ENCODE measurements at places on chromosomes 5 and 9. TPM values are rescaled to one million over a fixed set of nuclear protein-coding genes. Genes with fewer than 3 reads are reported as not detected.

Gene CCDC152
- 1.5 TPM for total RNA-seq

Gene CDX1
- 0.33 TPM for total RNA-seq

Gene EDIL3
- 9.2 TPM for total RNA-seq

DNA sequence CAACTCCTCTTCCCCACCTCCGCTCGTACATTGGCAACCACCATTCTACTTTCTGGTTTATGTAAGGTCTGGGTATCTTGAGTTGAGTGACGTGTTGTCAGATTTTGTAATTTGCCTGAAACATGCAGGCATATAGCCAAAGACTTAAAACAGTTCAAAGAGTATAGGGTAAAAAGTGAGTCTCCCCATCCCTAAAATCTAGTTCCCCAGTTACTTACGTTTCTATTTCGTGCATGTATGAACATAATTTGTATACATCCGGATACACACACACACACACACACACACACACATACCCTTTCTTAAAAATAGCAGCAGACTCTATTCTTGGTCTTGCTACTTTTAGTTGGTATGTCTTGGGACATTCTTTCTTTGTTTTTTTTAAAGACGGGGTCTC, 915 bp downstream of the HSDL2 start:
- H3K27me3 ChIP-seq = no peaks in the 10 kb centered on the region
- H3K36me3 ChIP-seq = no peaks in the 10 kb centered on the region
- peak overlapping the region; percentile 99 for H3K27ac ChIP-seq
- DNase-seq = peak; percentile 9
- H3K4me1 ChIP-seq = no peaks in the 10 kb centered on the region

Gene PCDHA2
- total RNA-seq = 0.33 TPM

Gene IRX2
- total RNA-seq = 0.33 TPM

DNA sequence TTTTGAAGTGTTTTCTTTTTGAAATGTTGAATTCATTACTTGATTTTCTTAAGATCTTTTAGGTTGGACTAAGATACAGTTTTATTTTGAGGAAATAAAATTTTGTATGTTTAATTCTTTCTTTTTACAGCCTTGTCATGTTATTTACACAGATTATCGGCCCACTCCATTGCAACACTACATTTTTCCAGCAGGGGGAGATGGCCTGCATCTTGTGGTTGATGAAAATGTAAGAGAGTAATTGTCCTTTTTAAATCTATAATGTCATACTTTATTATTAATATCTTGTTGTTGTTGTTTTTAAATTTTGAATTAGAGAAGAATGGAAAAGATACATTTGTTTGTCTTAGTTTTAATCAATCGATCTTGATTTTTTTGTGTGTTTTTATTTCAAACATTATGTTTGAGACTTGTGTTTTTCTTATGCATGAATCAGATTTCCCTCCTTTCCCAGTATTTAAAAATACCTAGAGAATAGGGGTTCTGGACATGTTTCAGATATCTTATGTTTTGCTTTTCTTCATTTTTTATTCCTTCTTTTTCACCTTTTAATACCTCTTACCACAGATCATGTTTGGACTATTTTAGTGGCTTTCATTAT, 36.7 kb downstream of the MTREX start:
- DNase-seq = peak; percentile 80
- H3K4me1 ChIP-seq = no peaks in the 10 kb centered on the region
- no peak overlapping the region for H3K27ac ChIP-seq
- no peak overlapping the region for H3K4me3 ChIP-seq
- H3K27me3 ChIP-seq = no peaks in the 10 kb centered on the region

DNA sequence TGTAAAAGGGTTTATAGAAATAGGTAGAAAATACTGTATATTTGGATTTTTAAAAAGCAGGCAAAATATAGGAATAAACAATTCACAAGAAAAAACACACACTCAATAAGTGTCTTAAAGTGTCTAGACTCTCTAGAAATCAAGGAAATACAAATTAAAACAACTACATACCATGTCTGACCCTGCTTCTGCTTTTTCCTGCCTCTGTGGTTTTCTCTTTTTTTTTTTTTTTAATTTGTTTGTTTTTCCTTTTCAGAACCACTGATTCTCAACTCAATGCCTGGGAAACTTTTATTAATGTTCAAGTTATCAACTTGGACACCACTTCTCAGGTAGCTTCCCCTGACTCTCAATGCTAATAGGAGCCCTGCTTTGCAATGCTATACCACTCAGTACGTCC, 25.5 kb upstream of the TAS2R1 start:
- H3K27ac ChIP-seq = no peak overlapping the region
- H3K4me3 ChIP-seq = no peak overlapping the region
- H3K36me3 ChIP-seq = no peaks in the 10 kb centered on the region
- H3K4me1 ChIP-seq = peaks cover 4% of the 10 kb centered on the region

DNA sequence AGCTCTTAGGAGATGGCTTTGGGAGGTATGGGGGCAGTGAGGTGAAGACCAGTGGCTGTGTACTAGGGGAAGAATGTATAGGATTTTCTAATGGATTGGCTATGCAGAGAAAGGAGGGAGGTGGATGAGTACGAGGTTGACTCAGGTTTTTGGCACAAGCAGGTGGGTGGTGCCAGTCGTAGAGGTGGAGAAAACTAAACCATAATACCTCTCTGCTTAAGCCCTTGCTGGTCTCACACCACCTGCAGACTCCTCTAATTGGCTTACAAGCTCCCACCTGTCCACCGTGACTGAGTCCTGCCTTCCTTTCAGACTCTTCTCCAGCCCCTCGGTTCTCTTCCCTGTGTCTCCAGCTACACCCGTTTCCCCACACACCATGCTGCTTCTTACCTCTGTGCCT, 521.7 kb upstream of the CLINT1 start:
- peaks cover 20% of the 10 kb centered on the region for H3K4me1 ChIP-seq
- H3K27ac ChIP-seq = no peak overlapping the region
- no peaks in the 10 kb centered on the region for H3K36me3 ChIP-seq
- H3K27me3 ChIP-seq = no peaks in the 10 kb centered on the region
- no peak for DNase-seq

Gene FBP2
- not detected for total RNA-seq

GRCh38 chr9:134303601-134304000, 22.7 kb upstream of the RXRA start:
- peaks cover 13% of the 10 kb centered on the region for H3K27me3 ChIP-seq
- no peaks in the 10 kb centered on the region for H3K36me3 ChIP-seq

Gene PRDM9
- total RNA-seq = not detected

DNA sequence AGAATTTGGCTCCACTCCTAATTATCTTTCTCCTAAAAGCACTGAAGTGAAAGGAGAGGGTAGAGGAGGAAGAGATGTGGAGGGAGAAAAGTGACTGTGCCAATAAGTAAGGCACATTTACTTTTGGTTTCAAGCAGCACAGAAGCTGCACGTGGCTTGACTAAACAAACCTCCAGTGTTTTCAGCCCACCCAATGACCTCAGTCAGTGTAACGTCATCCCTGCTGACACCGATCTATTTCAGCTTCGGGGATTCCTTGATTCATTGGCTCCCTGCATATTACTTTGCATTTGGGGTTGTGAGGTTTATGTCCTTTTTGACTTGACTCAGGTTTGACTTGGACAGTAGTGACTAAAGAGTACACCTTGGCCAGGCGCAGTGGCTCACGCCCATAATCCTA, 35.6 kb upstream of the NIM1K start:
- peaks cover 2% of the 10 kb centered on the region for H3K36me3 ChIP-seq
- H3K27ac ChIP-seq = peak overlapping the region; percentile 19
- H3K4me3 ChIP-seq = no peak overlapping the region

DNA sequence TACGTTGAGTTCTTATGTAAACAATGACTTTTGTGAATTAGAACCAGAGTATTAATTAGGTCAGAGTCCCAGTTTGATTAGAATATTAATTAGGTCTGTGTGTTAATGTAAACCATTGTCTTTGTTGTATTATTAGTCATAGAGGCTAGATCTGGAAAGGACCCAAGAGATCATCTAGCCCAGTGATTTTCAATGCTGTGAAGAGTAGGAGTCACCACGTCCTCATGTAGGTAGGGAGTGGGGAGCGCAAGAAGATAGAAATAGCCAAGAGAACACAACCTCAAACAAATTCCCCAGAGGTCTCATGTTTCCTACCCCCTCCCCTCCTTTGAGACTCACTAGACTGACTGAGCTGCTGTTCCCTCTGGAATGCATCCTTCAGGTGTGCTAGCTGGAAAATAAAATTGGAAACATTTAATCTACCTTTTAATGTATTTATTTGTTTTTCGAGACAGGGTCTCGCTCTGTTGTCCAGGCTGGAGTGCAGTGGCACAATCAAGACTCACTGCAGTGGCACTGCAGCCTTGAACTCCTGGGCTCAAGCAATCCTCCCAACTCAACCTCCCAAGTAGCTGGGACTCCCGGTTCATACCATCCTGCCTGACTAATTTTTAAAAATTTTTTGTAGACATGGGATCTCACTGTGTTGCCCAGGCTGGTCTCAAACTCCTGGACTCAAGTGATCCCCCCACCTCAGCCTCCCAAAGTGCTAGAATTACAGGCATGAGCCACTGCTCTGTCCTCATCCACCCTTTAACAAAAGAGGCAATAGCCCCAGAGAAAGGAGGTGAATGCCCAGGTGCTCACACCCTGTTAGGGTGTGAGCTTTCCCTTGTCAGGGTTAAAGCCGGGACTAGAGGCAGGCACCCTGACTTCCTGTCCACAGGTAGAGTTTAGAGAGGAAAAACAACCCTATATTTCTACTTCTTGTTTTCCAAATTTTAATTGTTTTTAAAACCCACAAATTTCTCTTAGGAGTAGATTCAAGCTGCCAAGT, 92.9 kb downstream of the INIP start:
- no peak overlapping the region for H3K27ac ChIP-seq
- peak; percentile 62 for DNase-seq
- H3K4me1 ChIP-seq = no peaks in the 10 kb centered on the region
- H3K4me3 ChIP-seq = no peak overlapping the region
- no peaks in the 10 kb centered on the region for H3K27me3 ChIP-seq

Gene FOXI1
- total RNA-seq = not detected

DNA sequence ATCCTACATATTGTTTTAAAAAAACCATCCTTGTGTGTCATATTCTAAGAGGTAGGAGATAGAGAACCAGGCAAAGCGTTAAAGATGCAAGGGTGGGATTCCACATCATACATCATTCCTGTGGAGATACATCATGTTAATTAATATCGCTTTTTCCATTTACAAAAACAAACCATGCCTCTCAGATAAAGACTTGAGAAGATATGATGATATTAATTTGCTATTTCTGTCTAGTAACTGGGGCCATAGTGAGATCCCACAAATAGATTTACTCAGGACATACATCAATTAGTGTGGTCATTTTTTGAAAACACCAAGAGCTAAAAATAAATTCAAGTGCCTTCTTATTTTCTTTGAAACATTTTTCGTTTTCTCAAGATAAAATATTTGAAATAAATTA, 165.4 kb upstream of the TARS1 start:
- H3K4me3 ChIP-seq = no peak overlapping the region
- no peaks in the 10 kb centered on the region for H3K27me3 ChIP-seq
- peaks cover 5% of the 10 kb centered on the region for H3K4me1 ChIP-seq
- no peaks in the 10 kb centered on the region for H3K36me3 ChIP-seq
- no peak overlapping the region for H3K27ac ChIP-seq
- DNase-seq = no peak

GRCh38 chr9:70488098-70488792, 73.8 kb upstream of the KLF9 start:
- H3K4me3 ChIP-seq = no peak overlapping the region
- no peaks in the 10 kb centered on the region for H3K36me3 ChIP-seq
- no peak for DNase-seq
- H3K27me3 ChIP-seq = no peaks in the 10 kb centered on the region

Gene PCDHGA2
- total RNA-seq = 4.5 TPM

GRCh38 chr9:121071370-121071755, 3.4 kb upstream of the CNTRL start:
- no peaks in the 10 kb centered on the region for H3K36me3 ChIP-seq
- no peak for DNase-seq
- peak overlapping the region; percentile 27 for H3K27ac ChIP-seq

Gene VDAC1
- total RNA-seq = 281 TPM

DNA sequence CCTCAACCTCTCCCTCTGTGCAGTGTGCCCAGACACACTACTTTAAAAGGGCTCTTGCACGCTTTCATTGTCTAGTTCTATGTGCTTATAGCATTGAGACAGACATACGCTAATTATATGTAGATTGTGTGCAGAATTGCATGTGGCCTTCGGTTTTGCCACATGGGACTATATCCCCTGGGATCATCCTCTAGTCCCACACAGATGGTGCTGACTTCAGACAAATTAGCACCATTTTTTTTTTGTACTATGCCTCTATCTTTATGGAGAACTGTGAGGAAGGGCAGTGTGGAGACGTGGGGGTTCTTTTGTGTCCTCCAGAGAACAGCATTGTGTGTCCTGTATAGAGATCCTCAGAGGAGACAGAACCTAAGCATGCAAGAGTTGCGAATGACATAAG, 29.3 kb downstream of the PAPPA start:
- H3K4me1 ChIP-seq = peaks cover 5% of the 10 kb centered on the region
- H3K36me3 ChIP-seq = peaks cover 1% of the 10 kb centered on the region
- no peak overlapping the region for H3K27ac ChIP-seq
- no peak for DNase-seq

Gene TMEM215
- not detected for total RNA-seq

DNA sequence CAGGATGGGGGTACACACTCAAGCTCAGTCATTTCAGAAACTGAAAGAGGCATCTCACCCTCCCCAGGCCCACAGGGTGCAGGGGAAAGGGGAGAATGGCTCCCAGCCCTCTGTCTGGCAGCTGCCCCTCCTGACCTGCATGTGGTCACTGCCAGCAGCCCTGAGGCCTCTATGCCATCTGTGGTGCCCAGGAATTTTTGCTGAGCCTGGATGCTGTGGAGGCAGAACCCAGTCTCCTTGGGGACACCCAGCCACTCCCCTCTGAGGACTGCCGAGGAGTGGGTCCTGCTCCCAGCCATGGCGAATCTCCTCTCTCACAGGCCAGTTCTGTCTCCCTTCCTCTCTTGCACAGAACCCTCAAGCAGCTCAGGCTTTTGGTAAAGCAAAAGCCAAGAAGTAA, 104.0 kb upstream of the ALDH1B1 start:
- no peak overlapping the region for H3K4me3 ChIP-seq
- no peak overlapping the region for H3K27ac ChIP-seq
- peaks cover 3% of the 10 kb centered on the region for H3K27me3 ChIP-seq
- no peaks in the 10 kb centered on the region for H3K36me3 ChIP-seq

GRCh38 chr5:132258102-132259068, 889 bp downstream of the PDLIM4 start:
- peak; percentile 55 for DNase-seq
- H3K36me3 ChIP-seq = no peaks in the 10 kb centered on the region
- peak overlapping the region; percentile 80 for H3K4me3 ChIP-seq

- no peak overlapping the region for H3K4me3 ChIP-seq
- H3K36me3 ChIP-seq = no peaks in the 10 kb centered on the region
- H3K27ac ChIP-seq = no peak overlapping the region
- H3K4me1 ChIP-seq = no peaks in the 10 kb centered on the region
- no peak for DNase-seq
These were observed 428.8 kb downstream of the SH3GL2 start for GRCh38 chr9:18007621-18008020.

Gene TMC1
- not detected for total RNA-seq

DNA sequence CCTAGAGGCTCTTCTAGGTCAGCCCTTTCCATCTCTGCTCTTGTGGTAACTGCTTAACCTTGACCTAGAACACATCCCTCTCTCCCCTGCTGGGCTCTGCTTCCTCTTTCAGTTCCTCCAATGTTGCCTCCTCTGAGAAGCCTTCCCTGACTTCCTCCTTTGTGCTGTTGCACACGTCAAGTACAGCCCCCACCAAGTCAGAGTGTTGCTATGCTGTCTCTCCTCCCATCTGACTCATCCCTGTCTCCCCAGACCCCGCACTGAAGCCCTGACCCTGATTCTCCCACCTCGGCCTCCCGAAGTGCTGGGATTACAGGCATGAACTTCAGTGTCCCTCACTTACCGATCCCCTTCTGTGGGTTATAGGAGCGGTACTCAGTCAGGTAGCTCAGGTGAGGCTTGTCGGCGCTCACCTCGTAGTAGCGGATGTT, 10.4 kb upstream of the TRIM14 start:
- DNase-seq = no peak
- H3K27me3 ChIP-seq = peaks cover 15% of the 10 kb centered on the region
- no peaks in the 10 kb centered on the region for H3K36me3 ChIP-seq
- no peak overlapping the region for H3K4me3 ChIP-seq

Gene BAAT
- not detected for total RNA-seq

Gene CAMK2A
- total RNA-seq = 0.77 TPM
